Muscle of arm (tissue), 14 donors: ENCODE measurements at places on chromosomes 1 and 21. TPM values are rescaled to one million over a fixed set of nuclear protein-coding genes. Genes with fewer than 3 reads are reported as not detected.

DNA sequence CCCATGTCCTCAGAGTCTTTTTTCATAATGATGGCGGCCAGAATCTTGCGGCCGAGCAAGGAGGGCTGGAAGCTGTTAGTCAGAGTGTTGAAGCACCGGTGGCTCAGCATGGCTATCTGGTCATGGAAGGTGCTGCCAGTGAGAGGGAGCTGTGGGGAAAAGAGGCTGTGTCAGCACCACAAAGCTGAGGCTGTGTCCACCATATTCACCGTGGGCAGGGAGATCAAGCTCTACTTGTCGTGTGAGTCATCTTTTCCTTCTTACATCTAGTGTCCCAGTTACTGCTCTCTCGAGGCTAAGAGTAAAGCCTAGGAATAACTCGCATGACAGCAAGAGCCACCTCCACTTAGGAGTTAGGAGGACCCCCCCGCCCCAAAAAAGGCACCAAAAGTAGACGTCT, 18.2 kb downstream of the ADAR start:
- DNase-seq: no peak

DNA sequence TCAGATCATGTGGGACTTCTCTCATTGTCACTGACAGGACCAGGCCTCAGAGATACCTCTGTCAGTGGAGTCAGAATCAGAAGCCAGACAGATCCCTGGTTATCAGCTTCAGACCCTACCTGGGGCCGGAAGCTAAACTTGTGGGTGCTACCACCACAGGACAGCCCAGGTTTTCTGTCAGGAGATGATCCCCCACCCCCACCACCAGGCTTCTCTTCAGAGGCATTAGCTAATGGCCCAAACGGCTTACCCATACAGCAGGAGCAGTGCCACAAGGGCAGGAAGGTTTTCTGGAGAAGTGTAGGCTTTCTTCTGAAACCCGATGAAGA, 105.5 kb downstream of the ABCA4 start:
- DNase-seq: no peak

GRCh38 chr1:202162047-202162417, 1.6 kb upstream of the PTPN7 start:
- no peak for DNase-seq

GRCh38 chr21:41357546-41357945, 4.3 kb upstream of the MX2 start:
- DNase-seq: no peak

WNT9A gene
- not detected for polyA plus RNA-seq

ATP1A4 gene
- 3.7 TPM for polyA plus RNA-seq

DNA sequence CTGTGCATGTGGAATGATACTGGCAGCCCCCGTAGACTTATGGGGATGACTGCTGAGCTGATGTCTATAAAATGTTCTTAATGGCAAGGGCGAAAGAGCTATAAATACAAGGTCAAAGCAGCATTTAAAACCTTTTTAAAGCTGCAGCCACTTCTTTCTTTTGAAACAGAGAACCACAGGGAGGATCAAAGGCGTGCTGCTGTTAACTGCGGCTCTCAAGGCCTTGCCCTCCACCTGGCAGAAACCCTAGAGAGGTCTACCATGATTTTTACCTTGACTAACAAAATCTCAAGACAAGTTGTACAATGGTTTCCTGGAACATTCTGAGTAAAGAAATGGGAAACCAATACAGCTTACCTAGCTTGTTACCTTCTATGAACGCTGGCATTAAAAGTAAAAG, 89.7 kb downstream of the SLC45A1 start:
- no peak for DNase-seq

GRCh38 chr1:64886877-64887276, 79.5 kb downstream of the JAK1 start:
- no peak for DNase-seq

DNA sequence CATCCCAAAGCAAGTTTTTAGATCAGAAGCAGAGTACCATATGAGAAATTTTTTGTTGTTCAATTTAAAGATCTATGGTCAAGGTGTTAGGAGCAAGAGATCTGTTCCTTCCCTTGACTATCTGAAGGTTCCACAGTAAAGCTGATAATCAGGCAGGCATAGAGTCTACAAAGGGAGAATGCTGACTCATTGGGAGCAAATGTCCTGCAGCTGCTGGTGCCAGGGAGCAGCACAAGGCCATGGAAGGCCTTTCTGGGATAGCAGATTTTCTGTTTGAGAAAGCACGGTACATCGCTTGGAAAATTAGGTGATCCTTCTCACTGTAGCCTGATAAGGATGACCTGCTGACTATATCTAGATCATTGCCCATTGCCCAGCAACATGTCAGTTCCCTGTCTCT, 210.1 kb upstream of the C1orf87 start:
- no peak for DNase-seq

GRCh38 chr1:41101950-41102607, 80.6 kb upstream of the SLFNL1 start:
- peak; percentile 96 for DNase-seq

- DNase-seq: no peak
Observed at GRCh38 chr1:63330331-63330916, 8.1 kb downstream of the FOXD3 start.

GRCh38 chr1:241849345-241849695, 1.3 kb downstream of the EXO1 start:
- DNase-seq: no peak

AGBL4 gene
- polyA plus RNA-seq: 0.21 TPM

DNA sequence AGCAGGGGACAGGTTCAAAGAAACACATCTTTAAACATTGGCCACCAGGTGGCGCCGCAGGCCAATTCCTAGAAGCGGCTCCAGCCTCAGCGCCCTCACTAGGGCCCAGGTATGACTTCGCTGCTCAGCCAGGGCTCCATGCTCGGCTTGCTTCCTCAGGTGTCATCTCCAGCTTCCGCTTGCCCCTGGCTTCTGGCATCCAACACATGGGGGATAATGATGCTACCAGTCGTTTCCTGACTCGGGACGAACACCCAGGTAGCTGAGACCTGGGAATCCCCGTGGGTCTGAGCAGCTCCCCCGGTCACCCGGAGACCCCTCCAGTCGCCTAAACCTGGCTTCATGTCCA, 8.5 kb upstream of the MEX3A start:
- peak; percentile 85 for DNase-seq

C1orf87 gene
- polyA plus RNA-seq: 1.1 TPM

DNA sequence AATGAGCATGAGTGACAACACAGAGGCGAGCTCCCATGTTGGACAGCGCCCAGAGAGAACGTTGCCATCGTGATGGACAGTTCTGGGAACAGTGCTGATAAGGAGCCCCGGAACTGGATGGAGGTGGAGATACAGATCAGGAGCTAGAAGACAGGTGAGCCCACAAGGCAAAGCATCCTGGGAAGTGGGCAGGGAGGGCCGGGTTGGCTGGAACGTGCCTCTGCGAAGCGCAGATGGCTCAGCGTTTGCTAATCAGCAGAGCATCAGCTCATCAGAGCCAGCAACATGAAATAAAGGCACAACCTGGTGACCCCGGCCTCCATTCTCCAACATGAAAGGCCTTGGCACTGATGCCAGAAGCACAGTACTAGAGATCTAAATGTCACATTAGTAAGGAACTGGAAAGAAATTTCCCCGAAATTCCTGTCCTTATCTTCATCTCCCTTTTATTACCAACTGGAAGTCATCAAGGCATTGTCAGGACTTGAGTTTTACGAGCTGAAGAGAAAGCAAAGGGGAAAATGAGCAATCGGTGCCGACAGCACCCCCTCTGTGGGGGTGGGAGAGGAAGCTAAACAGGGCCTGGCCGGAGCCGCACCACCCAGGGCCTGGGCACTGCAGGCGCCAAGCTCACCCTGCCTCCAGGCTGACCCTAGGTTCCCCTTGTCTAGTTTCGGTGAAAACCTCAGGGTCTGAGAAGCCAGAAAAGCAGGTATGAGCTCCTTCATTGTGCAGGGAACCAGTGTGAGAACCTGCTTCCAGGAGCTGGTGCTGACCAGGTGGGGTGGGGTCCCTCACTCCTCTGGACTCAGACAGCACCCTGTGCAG, 19.9 kb downstream of the ABCA4 start:
- DNase-seq: no peak

FAM72B gene
- polyA plus RNA-seq: 4.7 TPM

PEX19 gene
- 40.9 TPM for polyA plus RNA-seq

DNA sequence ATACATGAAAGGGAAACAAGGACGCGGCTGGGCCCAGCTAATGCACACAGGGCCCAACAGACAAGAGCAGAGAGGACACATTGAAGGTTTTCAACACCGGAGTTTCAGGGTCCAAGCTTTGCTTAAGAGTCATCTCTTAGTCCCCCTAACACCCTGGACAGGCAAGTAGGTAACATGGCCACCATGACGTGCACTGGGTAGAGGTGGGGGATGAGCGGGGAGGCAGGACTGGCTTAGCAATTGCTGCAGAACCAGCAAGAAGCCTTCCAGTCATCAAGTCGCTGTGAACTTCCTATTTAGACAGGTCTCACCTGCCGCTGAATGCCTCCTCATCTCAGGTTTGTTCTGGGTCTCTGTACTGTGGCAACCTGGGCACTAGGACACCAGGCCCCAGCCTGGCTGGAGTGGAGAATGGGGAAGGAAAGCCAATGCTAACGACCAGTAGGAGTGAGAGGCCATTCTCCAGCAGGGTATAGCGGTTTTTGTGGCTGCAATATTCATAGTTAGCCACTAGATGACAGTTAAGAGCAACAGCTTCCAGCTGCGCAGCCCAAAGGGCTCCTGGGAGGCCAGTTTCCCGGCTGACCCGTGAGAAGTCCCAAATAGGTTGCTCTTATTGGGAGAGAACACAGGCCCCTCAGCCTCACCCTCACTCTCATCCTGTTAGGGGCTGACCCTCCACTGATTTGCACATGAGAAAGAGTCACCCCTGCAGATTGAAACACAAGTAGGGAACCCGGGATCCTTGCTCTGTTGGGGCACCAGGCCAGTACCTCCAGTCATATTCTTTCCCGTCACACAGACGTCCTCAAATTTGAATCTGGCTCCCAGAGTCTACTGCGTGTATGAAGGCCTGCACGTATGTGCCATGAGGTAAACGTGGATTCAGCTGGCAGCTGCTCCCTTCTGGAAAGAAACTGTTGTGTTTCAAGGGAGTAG, 6.0 kb upstream of the PIGC start:
- DNase-seq: peak; percentile 62

- peak; percentile 48 for DNase-seq
Observed at GRCh38 chr1:235024711-235025421, 103.8 kb downstream of the TOMM20 start.

GRCh38 chr1:247701338-247701737, 15.1 kb downstream of the OR6F1 start:
- DNase-seq: no peak

- DNase-seq: no peak
Observed at GRCh38 chr1:26376050-26376449, 3.5 kb upstream of the ZNF683 start.

DNA sequence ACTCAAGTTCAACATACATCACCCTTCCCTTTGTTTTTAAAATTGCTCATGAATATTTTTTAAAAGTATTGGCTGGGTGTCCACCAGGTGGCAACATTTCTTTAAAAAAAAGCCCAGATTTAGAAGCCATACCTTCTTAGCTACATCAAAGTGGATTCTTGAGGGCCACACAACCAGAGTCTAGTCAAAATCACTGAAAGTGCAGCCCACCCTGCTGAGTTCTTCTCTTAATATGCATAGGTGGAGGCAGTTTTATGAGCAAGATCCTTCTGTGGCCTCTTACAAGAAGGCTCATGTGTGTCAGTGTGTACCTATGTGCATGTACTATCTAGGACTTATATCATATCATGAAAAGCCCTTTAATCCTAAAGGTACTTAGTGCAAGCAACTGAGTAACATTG, 16.9 kb upstream of the GNG12 start:
- DNase-seq: no peak

GRCh38 chr1:39812913-39813312, 24.2 kb upstream of the BMP8B start:
- no peak for DNase-seq

DNA sequence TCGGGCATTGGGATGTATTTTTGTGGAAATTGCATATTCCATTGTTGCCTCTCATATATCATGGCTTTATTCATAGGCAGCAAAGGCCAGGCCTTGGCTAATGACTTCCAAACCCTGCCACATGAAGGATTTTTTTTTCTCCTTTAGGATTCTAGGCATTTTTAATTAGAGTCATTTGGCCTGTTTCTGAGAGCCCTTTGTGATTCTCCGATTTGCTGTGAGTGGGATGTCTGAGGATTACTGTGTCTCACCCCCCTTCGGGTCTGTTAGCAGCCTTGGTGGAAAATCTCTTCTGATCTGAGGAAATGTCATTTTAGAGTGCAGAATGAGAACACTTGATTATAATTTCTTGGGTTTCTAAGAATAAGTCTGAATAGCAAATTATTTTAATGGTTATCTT, 253.5 kb downstream of the NTNG1 start:
- no peak for DNase-seq

- DNase-seq: no peak
Observed at GRCh38 chr1:236471653-236472052, 52.1 kb upstream of the LGALS8 start.
